Tongue (tissue), 3 donors: ENCODE measurements at places on chromosomes 6 and 20. TPM values are rescaled to one million over a fixed set of nuclear protein-coding genes. Genes with fewer than 3 reads are reported as not detected.

The SLC52A3 gene
- 0.82 TPM for total RNA-seq

The GJA10 gene
- not detected for total RNA-seq

The CITED2 gene
- 63.6 TPM for total RNA-seq

The NFATC2 gene
- total RNA-seq: 9.6 TPM

The CNBD2 gene
- total RNA-seq: 1.9 TPM

The ATAT1 gene
- total RNA-seq: 6.4 TPM
